Hindlimb muscle (tissue), 1 donor: ENCODE measurements at places on chromosomes 12 and 14.

- no peak for DNase-seq
Observed at GRCh38 chr14:81301813-81302212, 81.1 kb upstream of the GTF2A1 start.

GRCh38 chr14:53536446-53536845, 383.3 kb upstream of the DDHD1 start:
- DNase-seq = no peak

DNA sequence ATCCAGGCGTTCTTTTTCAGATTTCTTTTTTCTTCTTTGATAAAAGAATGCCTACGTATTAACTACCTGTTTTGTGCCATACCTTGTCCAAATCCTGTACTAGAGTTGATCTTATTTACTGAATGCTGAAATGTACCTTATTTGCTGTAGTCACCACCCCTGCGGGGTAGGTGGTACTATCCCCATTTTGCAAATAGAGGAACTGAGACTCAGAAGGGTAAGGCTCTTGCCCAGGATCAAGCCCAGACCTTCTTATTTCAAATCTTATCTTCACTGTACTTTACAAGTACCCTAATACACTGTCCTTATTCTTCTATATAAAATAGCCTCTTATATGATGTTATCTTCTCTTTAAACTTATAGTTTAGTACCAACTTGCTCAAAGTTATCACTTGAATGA, 206.5 kb downstream of the SLC41A2 start:
- DNase-seq = no peak

- DNase-seq = no peak
Observed at GRCh38 chr12:67070604-67071003, 198.6 kb upstream of the CAND1 start.

GRCh38 chr12:34390846-34391700, 368.8 kb downstream of the ALG10 start:
- DNase-seq = no peak

GRCh38 chr12:13258197-13258596, 61.7 kb downstream of the EMP1 start:
- DNase-seq = peak; percentile 51

DNA sequence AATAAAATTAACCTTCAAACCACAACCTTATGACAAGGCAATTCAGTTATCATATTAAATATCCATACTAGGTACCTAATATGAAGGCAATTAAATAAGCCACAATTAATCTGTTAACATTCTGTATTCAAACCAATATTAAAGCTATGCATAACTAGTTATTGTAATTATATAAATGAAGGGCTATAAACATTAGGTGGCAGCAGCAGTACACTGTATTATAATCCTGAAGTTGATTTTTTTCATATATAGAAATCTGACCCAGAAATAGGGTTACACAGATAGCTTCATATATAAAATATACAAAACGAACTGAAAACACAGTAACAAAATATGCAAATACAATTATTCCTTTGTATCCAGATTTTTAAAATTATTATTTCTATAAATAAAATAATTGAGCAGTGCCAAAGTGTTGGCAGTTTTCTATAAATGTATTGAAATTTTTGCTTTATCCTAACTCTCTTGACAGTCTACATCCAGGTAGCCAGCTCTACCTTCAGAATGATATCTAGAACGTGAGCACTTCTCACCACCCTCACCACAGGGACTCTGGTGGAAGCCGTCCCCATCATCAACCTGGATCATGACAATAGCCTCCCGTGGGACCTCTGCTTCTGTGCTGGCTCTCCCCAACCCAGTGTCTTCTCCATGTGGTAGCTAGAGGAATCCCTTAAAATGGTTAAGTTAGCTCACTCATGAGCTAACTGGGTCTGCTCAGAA, 136.2 kb downstream of the MED13L start:
- no peak for DNase-seq

GRCh38 chr12:118534003-118534402, 157.6 kb downstream of the SUDS3 start:
- no peak for DNase-seq

- no peak for DNase-seq
Observed at GRCh38 chr14:28820677-28821076, 54.1 kb downstream of the FOXG1 start.

GRCh38 chr12:127282786-127283565, 984.0 kb upstream of the TMEM132C start:
- no peak for DNase-seq

GRCh38 chr14:64185184-64185583, 109.0 kb downstream of the ESR2 start:
- no peak for DNase-seq

GRCh38 chr14:34134484-34134883, 183.6 kb upstream of the EGLN3 start:
- DNase-seq = no peak

- no peak for DNase-seq
Observed at GRCh38 chr14:100846309-100846859, 20.5 kb downstream of the MEG3 start.
